Stimulated activated CD8-positive, alpha-beta memory T cell treated with anti-CD3 and anti-CD28 coated beads, Interleukin-12 subunit alpha, Interleukin-12 subunit beta, amount 100 ng/mL, for 4 hours (primary cell): ENCODE measurements at places on chromosomes 7 and 10.

GRCh38 chr7:93307943-93308342, 75.8 kb downstream of the VPS50 start:
- no peak for DNase-seq

DNA sequence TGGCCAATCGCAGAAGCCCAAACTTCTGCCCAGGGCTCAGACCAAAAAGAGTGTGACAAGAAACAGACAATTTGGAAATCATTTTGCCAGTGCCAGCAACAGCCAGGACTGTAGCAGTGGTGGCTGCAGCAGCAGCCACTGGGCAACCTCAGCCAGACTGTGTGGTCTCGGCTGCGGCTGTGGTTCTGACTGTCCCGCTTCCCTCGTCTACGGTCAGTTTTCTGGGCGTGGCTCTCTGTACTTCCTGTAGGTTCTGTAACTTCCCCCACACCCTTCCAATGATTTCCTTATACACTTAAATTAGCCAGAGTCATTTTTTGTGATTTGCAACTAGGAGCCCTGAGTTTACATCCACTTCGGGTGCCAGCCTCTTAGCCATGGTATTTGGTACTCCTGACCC, 39.9 kb downstream of the CYTH3 start:
- DNase-seq = no peak

DNA sequence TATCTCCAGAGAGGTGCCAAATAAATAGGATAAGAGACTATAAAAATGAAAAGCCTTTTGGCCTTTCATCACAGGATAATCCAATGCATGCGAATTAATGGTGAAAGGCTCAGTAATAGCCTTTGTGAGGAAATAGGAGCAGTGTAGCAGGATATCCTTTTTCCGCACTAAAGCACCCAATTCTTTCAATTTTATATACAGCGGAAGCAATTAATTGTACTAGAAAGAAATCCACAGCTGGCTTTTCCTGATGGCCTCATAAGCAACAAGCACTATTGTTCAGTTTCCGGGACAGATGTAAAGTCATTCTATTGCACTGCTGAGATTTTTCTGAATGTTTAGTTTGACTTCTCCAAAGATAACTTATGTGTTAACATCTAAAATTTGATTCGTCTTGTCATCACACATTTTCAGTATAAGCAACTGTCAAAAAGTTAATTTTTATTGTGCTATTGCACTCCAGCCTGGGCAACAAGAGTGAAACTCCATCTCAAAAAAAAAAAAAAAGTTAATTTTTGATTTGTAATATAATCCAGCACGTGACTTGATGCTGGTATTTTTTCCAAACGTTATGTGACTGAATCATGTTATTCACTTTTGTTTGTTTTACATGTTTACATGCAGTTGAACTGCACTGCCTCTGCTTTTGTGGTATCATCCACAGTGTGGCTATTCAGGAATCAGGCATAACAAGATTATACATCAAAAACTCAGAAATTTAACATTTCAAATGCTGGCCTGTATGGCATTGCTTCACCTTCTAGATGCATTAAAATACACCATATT, 8.4 kb upstream of the BMPR1A start:
- no peak for DNase-seq

GRCh38 chr7:95246831-95247370, 77.4 kb downstream of the PON1 start:
- no peak for DNase-seq

DNA sequence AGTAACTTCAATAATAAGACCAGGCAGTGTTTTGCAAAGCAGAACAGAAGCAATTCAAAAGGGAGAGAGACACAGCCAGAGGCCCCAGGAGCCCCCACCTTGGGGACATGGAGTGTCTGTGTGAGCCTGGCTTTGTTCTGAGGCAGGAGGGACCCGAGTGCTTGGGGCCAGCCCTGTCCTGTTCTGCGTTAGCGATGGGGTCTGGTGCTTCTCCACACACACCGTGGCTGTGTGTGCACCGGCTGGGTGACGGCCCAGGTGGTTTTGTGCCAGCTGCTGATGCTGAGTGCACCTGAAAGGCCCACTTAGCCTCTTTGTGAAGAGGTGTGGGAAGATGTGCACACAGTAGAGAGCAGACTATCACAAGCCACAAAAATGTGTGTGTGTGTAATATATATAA, 468.9 kb downstream of the DNAJB6 start:
- no peak for DNase-seq

GRCh38 chr10:93080350-93081046, 6.8 kb downstream of the CYP26A1 start:
- DNase-seq = no peak

DNA sequence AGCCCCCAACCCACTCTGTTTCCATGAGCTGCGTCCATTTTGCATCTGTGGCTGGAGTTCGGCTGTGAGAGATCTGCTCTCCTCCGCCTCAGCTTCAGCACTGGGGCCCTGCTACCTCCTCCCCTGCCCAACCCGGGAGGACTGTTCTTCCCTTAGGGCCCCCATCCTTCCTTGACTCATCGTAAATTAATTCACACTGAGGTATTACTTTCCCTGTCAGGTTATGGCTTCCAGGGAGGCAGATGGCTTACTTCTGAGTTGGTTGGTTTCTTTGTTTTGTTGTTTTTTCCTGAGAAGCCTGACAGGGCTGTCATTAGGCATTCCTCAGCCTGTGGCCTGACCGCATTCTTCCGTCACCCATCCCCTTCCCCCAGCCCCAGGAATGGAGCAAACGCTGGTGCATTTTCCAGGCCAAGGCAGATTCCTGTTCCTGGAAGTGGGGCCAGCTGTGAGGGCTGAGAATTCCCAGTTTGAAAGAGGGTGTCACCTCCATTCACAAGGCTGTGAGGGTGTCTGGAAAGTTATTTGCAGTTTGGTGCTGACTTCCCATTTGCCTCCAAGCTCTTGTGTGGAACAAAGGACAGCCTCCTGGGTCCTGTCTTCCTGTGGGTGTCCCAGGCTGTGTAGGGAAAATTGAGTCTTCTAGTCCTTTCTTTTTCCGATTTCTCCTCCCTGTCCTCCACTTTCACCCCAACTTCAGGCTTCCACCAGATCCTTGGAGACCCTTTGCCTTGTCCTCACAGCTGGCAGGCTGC, 11.7 kb downstream of the CPA5 start:
- DNase-seq = no peak

- no peak for DNase-seq
These were observed 51.9 kb upstream of the PTN start for GRCh38 chr7:137395420-137395819.

GRCh38 chr10:16566202-16566805, 44.6 kb upstream of the C1QL3 start:
- no peak for DNase-seq

GRCh38 chr10:124717911-124718741, 26.1 kb downstream of the FAM53B start:
- DNase-seq = peak; percentile 63

- no peak for DNase-seq
These were observed 20.9 kb downstream of the ANKRD7 start for GRCh38 chr7:118245267-118246040.

GRCh38 chr7:125412890-125413665, 483.5 kb upstream of the POT1 start:
- no peak for DNase-seq

- DNase-seq = no peak
These were observed 21.5 kb upstream of the AKR1E2 start for GRCh38 chr10:4804465-4804864.

DNA sequence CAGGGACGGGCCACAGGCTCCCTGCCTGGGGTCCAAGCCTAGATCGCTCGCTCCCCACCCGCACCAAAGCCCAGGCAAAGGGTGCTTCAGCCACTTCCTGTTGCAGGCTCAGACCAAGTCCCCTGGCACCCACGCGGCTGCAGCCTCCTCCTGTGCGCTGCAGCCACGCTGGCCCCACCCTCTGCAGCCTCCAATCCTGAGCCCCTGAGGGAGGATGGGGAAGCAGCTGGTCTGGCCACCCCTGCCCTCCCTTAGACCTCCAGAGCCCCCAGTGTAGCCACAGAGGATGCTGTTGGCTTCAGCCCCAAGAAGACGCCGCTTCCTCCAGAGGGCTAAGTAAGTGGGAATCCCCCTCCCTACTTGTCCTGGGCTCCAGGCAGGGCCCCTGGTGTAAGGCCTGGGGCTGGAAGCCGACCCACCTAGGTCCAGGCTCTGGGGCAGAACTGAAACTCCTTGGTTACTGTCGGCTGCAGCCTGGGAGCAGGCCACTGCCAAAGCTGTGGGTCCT, 9.4 kb downstream of the LIMK1 start:
- no peak for DNase-seq

- DNase-seq = no peak
These were observed 81.0 kb downstream of the HACD1 start for GRCh38 chr10:17536221-17536620.

DNA sequence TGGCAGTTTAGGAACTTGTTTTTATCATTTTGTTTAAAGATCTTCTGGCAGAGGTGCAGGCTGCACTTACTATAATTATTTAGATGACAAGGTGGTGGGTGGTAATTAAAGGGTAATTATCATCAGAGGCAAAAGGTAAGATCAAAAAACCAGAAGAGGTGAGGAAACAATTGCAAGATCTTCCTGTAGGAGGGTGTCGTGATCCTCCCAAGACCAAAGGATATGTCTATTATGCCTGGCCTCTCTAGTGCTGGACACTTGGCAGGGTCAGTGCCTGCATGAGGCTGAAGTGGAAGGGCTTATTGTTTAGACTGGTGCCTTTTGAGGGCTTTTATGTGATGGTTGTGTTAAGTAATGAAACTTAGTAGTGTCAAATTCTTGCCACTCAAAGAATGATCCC, 1.8 kb upstream of the WAPL start:
- DNase-seq = no peak

DNA sequence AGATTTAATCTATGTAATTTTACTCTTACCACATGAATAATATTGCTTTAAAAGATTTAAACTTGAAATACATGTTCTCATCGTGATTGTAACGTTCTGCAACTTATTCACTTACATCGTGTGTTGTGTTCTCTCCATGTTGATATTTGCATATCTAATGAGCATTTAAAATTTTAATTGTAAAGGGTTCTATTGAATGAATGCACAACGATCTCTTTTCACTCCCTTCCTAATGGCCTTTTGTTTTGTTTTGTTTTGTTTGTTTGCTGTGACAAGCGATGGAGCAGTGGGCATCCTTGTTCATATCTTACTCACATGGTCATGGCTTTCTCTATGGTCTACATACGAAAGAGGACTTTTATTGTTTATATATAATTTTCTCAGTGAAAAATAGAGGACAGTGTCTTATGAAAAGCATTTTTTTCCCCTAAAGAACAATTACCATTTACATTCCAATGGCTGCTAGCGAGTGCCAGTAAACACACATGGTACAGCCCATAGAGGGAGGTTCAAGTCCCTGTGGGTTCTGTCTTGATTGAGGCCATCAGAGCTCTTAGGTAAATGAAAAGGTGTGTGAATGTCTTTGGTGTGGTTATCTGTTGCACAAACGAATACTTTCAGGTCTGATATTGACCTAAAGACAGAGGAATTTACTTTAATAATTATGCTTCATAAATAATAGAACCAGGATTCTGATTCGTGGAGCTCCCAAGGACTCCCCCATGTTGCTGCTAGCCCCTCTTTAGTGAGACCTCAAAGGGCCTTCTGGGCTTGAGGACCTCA, 32.4 kb downstream of the BTBD16 start:
- DNase-seq = no peak

DNA sequence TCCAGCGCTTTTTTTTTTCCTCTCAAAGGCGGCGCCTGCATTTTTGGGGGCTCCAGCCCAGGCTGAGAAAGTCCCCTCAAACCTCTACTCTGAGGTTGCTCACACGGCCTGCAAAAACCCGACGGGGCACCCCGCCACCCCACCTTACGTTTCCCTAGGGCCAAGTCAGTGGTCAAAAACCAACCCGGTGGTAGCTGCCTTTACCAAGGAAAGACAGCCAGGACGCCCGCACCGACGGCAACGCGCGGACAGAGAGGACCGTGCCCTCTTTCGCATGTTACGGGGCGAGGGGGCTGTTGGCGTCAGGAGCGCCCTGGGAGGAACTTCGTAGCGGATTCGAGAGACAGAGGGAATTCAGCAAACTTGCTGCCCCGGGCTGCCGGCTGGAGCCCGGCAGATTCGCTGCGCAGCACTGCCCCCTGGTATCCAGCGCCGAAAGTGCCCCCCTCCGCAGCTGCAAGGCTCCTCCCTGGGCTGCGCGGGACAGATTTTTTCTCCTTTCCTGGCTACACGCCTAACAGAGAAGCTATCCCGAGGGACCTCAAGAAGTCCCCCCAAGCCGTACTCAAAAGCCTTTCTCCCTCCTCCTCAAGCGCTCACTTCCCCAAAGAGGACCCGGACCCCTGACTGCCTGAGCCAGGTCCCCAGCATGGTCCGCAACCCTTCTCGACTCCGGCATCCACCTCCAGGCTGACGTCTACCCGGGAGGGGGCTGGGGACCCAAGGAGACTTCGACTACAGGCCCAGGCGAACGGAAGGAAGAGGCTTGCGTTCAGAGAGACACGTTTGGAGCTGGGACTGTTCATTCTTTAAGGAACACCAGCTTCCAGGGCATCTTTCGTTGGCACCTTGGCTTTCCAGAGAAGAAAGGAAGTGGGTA, 27.7 kb upstream of the VAX1 start:
- no peak for DNase-seq

DNA sequence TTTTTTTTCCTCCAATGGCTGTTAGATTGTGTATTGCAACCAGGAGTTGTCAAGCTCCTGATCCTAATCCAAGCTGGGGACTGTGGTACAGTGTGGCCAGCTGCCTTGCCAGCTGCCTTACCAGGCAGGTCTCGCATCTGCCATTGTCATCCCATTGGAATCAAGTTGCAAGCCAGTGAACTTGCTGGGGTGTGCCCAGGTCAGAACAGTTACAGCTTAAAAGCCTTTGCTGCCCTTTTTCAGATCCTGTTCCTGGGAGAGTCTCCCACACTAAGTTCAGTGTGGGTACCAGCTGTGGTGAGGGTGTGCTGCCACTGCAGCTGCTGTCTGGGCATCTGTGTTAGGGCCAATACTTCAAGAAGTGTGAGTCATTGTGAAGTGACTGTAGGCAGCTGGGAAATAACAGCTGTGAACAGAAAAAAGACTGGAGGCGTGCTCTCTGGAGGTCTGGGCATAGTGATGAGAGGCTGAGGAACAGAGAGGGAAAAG, 72.8 kb downstream of the CCNY start:
- DNase-seq = no peak

- no peak for DNase-seq
These were observed 51.3 kb downstream of the NEURL1 start for GRCh38 chr10:103544657-103545310.

- DNase-seq = no peak
These were observed 285.7 kb downstream of the FGFR2 start for GRCh38 chr10:121312587-121312986.

GRCh38 chr7:83178796-83179195, 16.1 kb upstream of the PCLO start:
- DNase-seq = no peak

DNA sequence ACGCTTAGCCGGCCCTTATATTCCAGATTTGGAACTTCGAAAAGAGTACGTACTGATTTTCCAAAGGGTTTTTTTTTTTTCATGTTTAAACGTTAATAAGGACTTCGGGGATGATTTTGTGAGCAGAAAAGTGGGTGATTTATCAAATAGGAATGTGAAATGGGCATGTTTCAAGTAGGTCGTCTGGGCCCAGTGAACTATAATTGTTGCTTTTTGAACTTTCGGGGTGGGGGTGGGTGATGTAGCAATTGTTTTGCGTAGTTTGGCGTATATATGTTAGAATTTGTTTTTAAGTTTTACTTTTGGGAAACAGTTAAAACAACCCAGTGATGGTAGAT, 299 bp upstream of the PBLD start:
- no peak for DNase-seq
